ENCODE measurements at places on chromosomes 1 and 21.

DNA sequence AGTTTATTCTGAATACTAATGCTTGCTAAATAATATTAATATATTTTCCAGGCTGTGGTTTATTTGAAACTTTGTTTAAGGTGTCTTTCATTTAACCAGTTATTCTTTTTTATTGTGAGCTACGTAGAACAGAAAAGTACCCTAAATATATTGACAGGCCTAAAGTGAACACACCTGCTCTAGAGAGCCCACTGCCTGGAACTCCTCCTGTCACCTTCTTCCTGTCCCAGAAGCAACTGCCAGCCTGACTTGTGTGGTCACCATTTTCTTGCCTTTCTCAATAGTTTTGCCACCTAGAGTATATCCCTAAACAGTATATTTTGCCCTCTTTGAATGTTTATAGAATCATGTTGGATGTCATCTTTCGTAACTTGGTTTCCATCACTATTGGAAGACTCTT, 48.5 kb downstream of the SCCPDH start:
- DNase-seq = no peak
- H3K4me1 ChIP-seq = peaks cover 2% of the 10 kb centered on the region
- H3K4me3 ChIP-seq = no peak overlapping the region
- no peaks in the 10 kb centered on the region for H3K27me3 ChIP-seq

DNA sequence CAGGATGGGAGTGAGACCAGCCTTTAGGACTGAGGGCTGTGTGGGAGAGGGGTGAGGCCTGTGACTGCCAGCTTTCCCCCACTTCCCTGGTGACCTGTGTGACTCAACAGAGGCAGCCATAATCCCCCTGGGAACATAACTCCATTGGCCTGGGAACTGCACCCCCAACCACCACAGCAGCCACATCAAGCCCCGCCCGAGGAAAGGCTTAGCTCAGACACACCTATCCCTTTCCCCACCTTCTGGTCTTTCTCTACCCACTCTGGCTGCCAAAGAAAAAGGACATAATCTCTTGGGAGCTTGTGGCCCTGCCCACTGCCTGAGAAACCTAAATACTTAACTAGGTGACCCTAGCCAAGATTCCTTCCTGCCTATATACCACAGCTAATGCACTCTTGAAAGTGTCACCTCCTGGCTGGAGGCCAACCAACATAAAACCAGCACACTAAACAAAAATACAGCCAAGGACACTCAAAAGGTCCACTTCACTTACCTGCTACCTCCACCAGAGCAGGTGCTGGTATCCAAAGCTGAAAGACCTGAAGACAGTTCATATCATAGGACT, 406.6 kb upstream of the CAMK1G start:
- H3K4me3 ChIP-seq = no peak overlapping the region
- H3K4me1 ChIP-seq = no peaks in the 10 kb centered on the region
- no peaks in the 10 kb centered on the region for H3K36me3 ChIP-seq
- H3K27ac ChIP-seq = no peak overlapping the region
- no peak for DNase-seq

- H3K4me3 ChIP-seq = no peak overlapping the region
- DNase-seq = no peak
Observed at GRCh38 chr1:117623141-117623540, 17.3 kb downstream of the TENT5C start.

DNA sequence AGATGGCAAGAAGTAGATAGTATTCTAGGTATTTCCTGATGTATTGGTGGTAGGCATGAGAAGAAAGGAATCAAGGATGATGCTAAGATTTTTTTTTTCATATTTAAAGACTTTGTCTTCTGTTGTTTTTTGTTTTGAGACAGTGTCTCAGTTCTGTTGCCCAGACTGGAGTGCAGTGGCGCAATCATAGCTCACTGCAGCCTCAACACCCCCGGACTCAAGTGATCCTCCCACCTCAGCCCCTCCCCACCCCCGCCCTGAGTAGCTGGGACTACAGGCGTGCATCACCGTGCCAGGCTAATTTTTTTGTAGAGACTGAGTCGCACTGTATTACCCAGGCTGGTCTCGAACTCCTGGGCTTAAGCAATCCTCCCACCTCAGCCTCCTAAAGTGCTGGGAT, 2.8 kb upstream of the CAPZB start:
- H3K27ac ChIP-seq = no peak overlapping the region
- peaks cover 18% of the 10 kb centered on the region for H3K36me3 ChIP-seq
- H3K4me3 ChIP-seq = no peak overlapping the region
- no peak for DNase-seq
- H3K27me3 ChIP-seq = no peaks in the 10 kb centered on the region
- peaks cover 31% of the 10 kb centered on the region for H3K4me1 ChIP-seq

GRCh38 chr1:183817576-183818288, 12.8 kb downstream of the RGL1 start:
- H3K4me1 ChIP-seq = peaks cover 2% of the 10 kb centered on the region
- H3K4me3 ChIP-seq = no peak overlapping the region
- no peaks in the 10 kb centered on the region for H3K36me3 ChIP-seq

DNA sequence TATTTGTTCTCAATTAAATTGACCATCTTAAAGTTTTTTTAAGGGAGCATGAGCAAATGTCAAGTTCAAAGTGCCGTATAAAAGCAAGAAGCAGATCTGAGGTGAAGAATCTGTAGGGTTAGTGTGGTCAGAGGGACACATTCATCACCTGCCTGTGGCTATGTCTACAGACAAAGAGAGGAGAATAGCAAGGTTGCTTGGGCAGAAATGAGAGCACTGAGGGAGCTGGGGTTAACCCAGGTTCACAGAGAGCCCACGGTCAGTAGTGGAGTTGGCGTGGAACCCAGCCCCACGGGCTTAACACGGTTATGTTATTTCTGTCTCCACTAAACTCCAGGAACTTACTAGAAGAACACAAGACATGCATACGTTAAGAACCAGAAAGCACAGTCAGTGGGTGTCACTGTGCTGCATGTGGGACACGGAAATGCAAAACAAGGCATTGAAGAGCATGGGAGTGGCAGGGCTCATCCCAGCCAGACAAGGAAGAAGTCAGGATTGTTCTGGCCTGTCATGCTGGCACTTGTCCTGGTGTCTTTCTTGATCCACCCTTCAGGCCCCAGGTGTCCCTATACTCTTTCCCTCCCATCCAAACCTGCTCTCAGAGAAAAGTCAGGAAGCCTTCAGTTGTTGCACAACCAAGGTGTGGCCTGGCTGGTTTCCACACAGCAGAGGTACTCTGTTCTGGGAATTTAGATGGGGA, 95.5 kb upstream of the IVNS1ABP start:
- H3K4me1 ChIP-seq = peaks cover 7% of the 10 kb centered on the region
- no peak for DNase-seq
- H3K36me3 ChIP-seq = peaks cover 8% of the 10 kb centered on the region
- H3K27ac ChIP-seq = no peak overlapping the region
- peaks cover 6% of the 10 kb centered on the region for H3K27me3 ChIP-seq

- no peak overlapping the region for H3K4me3 ChIP-seq
- peaks cover 15% of the 10 kb centered on the region for H3K27me3 ChIP-seq
- no peaks in the 10 kb centered on the region for H3K36me3 ChIP-seq
Observed at GRCh38 chr1:31231802-31232201, 7.9 kb downstream of the NKAIN1 start.

DNA sequence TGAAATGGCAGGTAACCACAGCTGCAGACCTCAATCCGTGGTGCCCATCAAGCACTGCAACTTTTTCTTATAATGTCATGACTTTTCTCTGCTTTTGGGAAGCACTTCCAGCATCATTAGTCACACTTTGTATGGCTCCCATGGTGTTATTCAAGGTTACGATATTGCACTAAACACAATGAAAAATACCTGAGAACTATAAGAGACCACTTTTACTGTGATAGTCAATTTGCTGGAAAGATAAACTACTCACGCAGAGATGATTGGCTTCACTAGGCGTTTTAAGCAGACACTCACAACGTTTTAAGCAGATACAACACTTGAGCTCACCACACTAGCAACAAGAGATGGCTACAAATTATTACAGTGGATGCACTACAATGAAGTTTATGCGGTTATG, 103.2 kb upstream of the CHRM3 start:
- no peaks in the 10 kb centered on the region for H3K4me1 ChIP-seq
- H3K27me3 ChIP-seq = no peaks in the 10 kb centered on the region
- no peaks in the 10 kb centered on the region for H3K36me3 ChIP-seq
- no peak overlapping the region for H3K4me3 ChIP-seq
- no peak overlapping the region for H3K27ac ChIP-seq

- no peaks in the 10 kb centered on the region for H3K36me3 ChIP-seq
- no peak for DNase-seq
- no peak overlapping the region for H3K4me3 ChIP-seq
- no peaks in the 10 kb centered on the region for H3K27me3 ChIP-seq
- no peak overlapping the region for H3K27ac ChIP-seq
- H3K4me1 ChIP-seq = no peaks in the 10 kb centered on the region
Observed at GRCh38 chr1:57963581-57963980, 539.7 kb upstream of the DAB1 start.

DNA sequence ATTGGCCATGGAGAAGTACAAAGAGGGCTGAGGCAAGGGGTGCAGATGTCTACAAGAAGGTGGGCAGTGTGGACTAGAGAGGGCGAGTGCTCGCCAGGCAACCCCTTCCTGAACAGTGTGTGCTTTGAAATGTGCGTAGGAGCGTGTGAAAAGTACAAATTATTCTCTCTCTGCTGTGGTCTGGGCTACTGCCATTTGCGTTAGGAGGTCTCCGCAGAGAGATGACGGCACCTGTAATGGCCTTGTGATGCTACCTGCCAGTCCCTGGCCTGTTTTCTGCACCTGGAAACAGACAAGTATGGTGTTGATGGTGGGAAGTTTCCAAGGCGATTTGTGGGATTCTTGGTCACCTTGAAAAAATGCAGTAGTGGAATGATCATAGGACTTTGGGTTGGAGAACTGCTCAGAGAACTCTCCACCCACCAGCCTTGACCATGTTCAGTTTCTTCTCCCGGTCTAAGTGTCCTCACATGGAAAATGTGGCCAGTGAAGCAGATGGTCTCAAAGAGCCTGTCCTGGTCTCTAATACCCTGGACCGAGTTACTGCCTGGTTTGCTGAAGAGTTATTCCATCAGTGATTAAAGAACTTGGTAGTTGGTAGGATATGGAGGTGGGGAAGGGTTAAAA, 74.5 kb downstream of the MRPS6 start:
- H3K4me3 ChIP-seq = no peak overlapping the region
- no peak overlapping the region for H3K27ac ChIP-seq
- no peaks in the 10 kb centered on the region for H3K27me3 ChIP-seq
- H3K4me1 ChIP-seq = peaks cover 8% of the 10 kb centered on the region
- DNase-seq = no peak

- H3K27me3 ChIP-seq = no peaks in the 10 kb centered on the region
- H3K4me3 ChIP-seq = no peak overlapping the region
- no peak overlapping the region for H3K27ac ChIP-seq
- no peaks in the 10 kb centered on the region for H3K4me1 ChIP-seq
Observed at GRCh38 chr21:44574457-44575306, 1.2 kb downstream of the KRTAP10-4 start.

DNA sequence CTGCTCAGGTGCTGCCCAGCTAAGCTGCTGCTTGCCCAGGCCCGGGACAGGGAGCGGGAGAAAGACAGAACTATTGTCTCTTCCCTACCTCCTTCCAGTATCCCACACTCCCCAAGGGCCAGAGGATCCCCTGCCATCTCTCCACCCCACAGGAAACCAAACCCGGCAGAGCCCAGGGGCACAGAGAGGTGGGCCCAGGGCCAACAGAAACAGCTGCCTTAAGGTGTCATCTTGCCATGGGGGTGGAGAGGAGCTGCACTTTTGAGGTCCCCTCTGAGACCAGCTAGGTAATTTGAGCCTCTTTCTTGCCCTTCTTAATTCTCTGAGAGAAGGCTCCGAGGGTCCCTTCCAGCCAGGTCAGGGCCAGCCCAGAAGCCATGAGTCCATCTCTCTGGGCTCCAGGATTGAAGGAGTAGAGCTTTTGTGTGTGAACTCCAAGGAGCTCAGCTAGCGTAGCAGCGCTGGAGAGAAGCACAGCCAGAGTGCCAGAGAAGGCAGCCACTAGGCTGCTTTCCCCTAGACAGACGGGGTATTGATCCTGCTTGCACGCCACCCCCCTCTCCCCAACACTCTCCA, 9.7 kb upstream of the GPR61 start:
- no peak overlapping the region for H3K27ac ChIP-seq
- H3K4me3 ChIP-seq = no peak overlapping the region
- H3K4me1 ChIP-seq = peaks cover 19% of the 10 kb centered on the region
- DNase-seq = no peak

- H3K4me1 ChIP-seq = no peaks in the 10 kb centered on the region
- H3K27ac ChIP-seq = no peak overlapping the region
- H3K36me3 ChIP-seq = no peaks in the 10 kb centered on the region
- no peak overlapping the region for H3K4me3 ChIP-seq
- no peaks in the 10 kb centered on the region for H3K27me3 ChIP-seq
Observed at GRCh38 chr1:100700586-100700985, 19.0 kb upstream of the VCAM1 start.

DNA sequence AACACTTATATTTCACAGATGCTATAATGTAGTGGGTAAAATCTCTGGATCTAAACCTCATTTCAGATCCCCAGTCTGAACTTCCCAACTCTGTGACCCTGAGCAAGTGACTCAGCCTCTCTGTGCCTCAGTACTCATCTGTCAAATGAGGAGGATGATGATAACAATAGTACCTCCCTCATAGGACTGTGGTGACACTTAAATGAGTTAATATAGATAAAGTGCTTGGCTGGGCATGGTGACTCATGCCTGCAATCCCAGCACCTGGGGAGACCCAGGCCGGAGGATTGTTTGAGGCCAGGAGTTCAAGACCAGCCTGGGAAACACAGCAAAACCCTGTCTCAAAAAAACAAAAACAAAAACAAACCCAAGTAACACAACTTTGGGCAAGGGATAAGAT, 4.7 kb upstream of the ECE1 start:
- peak; percentile 73 for DNase-seq
- H3K36me3 ChIP-seq = peaks cover 2% of the 10 kb centered on the region
- no peaks in the 10 kb centered on the region for H3K27me3 ChIP-seq
- H3K4me3 ChIP-seq = peak overlapping the region; percentile 82

DNA sequence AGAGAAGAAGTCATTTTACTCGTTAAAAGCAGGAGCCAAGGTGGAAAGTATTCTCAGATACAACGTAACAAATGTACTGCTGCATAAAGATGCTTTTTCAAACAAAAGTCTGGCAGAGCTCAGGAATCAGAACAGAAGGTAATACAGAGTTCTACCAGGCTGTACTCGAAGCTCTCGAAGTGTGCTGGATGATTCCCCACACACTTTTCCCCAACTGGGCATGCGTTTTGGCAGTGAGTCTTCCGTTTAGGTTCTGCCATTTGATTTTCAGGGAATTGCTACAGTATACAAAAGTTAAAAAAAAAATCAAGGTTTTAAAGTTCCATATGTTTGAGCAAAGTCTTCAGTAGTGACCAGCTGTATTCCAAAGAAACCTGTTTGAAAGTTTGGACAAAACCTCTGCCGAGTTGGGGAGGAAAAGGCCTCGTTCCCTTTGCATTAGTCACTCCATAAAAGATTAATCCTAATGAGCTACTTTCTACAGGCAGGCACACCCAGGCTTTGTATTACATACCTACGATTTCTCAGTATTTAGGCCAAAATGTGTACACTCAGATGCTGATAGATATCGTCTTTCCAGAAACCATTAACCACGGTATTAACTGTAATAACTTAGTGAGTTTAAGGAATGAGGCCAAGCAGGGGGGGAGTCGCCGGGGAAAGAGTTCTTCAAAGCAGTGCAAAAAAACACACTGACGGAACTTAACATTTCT, 477.1 kb downstream of the LMO4 start:
- no peaks in the 10 kb centered on the region for H3K4me1 ChIP-seq
- no peak overlapping the region for H3K4me3 ChIP-seq
- no peak for DNase-seq
- H3K27ac ChIP-seq = no peak overlapping the region
- no peaks in the 10 kb centered on the region for H3K27me3 ChIP-seq
